ENCODE measurements at places on chromosomes 2 and 18.

DNA sequence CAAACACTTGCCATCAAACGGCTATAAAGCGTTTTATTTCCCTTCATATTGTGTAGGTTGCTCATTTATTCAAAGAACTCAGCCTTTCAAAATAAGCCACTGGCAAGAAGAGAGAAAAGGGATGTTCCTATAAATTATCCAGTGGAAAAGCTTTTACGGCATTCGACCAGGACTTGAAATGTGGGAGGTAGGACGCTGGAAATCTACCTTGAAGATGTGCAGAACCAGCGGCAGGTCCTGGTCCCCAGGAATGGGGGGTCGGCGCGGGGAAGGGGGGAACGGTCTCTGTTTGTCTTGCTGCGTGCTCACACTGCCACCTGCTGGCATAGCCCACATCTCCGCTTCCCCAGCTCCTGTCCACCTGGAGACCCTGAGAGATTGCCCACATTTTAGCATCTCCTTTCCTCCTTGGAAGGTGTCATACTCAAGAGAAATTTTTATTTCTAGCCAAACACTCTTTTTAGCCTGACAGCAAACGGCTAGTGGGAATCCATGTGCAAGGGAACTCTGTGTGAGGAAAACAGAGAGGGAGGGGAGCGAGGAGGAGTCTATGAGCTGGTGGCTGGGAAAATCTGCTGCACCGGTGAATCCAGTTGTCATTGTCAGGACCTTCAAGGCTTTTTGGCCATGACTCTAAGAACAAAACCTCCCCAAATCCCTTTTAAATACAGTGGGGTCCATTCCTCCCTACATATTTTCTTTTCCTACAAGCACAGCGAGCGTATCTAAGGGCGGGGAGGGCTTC lies 349.0 kb upstream of the PKDCC start:
- no peak for DNase-seq

DNA sequence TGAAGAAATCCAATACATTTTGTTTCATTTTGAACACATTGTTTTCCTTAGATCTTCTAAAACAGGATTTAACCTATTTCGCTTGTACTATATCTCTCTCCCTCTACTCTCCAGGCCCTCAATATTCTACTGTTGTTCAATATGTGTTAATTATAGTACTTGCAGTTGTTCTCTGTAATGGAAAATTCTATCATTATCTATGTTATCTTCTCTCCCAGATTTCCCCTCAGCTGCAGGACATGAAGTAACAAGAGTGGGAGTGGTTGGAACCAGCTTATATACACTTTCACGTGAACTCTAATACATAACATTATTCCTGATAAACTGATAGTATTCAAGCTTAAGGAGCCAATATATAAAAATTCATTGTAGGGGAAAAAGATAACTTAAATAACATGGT lies 7.0 kb upstream of the STRN start:
- DNase-seq: no peak

GRCh38 chr2:132975193-132976105 lies 305.4 kb upstream of the LYPD1 start:
- no peak for DNase-seq

DNA sequence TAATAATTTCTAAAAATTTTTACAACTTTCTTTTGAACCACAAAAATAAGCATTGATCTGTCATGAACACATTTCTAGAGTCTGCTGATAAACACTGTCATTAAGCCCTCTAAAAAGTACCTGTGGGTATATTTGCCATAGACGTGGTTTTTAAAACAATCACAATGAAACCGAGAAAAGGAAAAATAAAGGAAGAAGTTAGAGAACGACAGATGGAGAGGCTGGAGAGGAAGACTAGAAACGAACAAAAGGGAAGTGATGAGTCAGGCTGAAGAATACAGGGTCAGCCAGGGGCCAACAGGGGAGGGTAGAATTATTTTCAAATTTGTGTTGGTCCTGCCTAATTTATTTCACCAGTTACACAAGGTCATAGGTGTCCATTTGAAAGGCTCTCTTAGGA lies 62.0 kb downstream of the MYL12B start:
- no peak for DNase-seq

DNA sequence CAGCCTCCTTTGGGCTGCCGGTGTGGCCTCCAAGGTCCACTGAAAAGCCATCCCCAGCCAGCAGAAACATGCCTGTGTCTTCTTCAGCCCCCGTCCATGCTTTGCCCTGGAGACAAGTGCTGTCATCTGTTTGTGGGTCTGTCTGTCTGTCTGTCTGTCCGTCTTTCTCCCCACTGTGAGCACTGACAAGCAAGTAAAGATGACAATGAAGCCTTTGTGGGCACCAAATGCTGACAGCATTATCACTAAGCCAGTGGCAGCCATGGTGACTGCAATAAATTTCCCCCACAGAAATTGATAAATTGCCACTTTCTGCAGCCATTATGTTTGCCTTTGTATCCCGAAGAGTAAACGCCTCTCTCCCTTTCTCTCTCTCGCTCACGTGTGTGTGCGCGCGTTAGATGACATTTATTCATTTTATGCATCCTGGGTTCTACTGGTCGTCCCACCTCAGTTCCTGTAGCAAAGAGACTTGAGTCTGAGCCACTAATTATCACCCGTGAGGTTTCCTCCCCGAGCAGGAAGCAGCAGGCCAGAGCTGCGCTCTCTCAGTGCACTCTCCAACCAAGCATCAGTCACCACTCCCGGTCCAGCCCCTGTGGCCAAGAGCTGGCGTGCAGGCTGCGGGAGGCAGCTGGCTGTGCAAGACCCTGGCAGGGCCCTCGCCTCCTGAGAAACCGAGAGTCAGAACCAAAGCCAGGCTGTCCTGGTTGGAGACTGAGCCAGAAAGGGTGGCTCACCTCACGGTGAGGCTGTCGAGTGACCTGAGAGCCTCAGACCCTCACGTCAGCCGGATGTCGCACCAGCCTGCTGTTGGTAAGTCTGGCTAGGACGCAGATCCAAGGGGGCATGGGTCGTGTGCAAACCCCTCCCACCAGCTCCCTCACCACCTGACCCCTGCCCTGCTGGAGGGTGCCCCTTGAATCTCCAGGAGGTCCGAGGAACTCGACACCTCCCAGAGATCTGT lies 6.9 kb downstream of the STEAP3 start:
- no peak for DNase-seq

DNA sequence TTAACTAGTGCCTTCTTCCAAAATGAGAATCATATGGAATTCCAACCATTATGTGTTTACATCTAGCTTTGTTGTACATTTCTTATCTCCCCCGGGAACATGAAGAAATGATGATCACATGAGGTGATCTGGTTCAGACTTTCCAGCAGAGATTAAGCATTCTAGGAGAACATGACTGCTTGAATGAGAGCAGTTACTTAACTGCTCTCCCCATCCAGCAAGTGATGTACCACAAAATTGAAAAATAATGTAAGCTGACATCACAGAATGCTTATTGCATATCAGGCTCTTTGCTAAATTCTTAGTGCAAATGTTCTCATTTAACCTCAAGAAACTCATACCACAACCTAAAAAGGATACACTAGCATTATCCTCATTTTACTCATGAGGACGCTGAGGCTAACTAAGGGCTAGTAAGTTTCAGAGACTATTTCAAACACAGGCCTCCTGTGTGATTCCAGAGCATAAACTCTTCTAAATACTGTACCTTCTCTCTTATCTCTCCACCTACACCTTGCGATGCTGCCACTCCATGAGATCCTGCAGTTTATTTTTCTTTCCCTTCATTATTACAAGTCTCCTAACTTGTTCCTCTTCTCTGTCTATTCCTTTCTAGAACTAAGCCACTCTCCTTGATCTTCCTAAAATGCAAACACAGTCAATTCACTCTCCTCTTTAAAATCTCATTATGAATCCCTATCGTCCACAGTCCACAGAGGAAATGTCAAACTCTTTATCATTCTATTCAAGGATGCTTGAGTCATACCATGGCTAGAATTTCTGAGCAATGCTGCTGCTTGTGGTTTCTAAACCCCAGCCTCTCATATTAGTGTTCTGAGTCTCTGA lies 1224.8 kb upstream of the ZEB2 start:
- no peak for DNase-seq

DNA sequence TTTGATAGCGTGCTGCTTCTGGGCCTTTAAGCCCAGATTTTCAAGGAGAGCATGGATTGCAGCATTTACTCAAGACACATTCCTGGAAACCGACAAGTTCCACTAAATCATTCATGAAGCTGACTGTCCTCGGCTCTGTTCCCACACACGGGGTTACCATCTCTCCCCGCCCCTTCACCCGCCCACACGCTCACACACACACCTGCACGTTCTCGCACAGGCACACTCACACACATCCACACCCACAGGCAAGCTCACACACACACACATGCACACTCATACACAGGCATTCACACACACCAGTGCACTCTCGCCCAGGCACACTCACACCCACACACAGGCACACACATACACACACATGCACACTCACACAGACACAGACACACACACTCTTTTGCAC lies 150.0 kb upstream of the AGAP1 start:
- DNase-seq: no peak

DNA sequence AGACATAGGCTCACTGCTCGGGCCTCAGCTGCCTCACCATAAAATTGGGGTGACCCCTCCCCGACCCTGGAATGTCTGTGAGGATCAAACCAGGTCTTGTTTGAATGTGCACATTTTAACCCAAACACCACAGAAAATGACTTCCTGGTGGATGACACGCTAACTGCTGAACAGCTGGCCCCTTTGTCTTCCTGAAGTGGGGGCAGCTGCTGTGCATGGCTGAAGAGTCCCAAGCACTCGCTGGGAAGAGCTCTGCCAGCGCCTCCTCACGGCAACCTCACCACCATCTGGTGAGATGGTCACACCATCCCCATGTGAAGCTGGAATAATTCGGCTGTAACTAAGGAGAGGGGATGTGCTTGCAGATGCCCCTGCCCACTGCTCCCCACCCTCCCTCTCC lies 34.0 kb downstream of the AQP12A start:
- DNase-seq: no peak

GRCh38 chr2:9673914-9674481 lies 43.2 kb upstream of the YWHAQ start:
- no peak for DNase-seq

DNA sequence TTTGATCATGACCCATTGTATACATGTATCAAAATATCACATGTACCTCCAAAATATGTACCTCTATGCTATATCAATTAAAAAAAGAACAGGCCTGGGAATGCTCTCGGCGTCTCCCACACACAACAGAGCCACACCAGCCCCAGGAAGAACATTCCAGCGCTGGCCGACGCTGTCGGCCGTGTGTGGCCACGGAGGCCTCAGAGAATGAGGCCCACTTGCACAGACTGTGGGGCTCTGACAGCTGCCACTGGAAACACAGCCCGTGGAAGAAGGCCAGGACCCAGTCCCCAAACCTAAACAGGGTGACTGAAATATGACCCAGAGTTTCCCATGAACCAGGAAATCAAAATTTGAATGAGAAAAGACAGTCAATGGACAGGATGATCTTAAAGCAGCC lies 69.7 kb downstream of the EIPR1 start:
- DNase-seq: no peak

DNA sequence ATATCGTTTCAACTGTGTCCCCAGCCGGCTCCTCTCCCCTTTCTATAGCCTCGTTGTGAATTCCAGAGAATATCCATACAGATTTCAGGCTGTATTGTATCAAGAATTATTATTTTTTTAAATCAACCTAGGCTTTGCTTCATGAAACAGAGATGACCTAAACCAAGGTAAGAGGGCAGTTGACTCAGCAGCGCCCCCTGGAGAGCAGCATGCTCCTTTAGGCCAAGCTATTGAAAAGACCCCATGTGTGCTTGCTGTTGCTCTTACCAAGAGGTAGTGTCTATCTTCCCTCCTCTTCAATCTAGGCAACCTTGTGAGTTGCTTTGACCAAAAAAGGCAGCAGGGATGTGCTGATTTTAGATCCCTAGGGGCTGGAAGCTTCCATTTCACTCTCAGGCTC lies 426.7 kb upstream of the SMIM21 start:
- no peak for DNase-seq

DNA sequence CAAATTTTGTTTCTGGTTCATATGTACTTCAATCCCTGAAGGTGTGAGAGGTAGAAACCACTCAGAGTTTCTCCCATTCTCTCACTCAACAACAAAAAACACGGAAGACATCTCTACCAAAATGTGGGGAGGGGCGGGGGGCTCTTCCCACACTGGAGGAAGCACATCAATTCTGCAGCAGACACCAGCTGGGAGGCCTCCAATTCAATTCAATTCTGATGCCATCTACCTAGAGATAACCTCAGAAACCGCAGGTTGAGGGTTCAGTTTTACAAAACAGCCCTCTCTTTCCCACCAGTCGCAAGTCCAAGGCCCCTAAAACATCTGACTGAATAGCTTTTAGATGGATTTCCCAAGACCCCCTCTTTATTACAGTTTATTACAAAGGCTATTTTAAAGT lies 7.0 kb upstream of the MCFD2 start:
- DNase-seq: no peak

- no peak for DNase-seq
These were observed 1120.1 kb upstream of the FAM98A start for GRCh38 chr2:34719206-34719605.

- no peak for DNase-seq
These were observed 62.8 kb upstream of the UPP2 start for GRCh38 chr2:158038901-158039300.

DNA sequence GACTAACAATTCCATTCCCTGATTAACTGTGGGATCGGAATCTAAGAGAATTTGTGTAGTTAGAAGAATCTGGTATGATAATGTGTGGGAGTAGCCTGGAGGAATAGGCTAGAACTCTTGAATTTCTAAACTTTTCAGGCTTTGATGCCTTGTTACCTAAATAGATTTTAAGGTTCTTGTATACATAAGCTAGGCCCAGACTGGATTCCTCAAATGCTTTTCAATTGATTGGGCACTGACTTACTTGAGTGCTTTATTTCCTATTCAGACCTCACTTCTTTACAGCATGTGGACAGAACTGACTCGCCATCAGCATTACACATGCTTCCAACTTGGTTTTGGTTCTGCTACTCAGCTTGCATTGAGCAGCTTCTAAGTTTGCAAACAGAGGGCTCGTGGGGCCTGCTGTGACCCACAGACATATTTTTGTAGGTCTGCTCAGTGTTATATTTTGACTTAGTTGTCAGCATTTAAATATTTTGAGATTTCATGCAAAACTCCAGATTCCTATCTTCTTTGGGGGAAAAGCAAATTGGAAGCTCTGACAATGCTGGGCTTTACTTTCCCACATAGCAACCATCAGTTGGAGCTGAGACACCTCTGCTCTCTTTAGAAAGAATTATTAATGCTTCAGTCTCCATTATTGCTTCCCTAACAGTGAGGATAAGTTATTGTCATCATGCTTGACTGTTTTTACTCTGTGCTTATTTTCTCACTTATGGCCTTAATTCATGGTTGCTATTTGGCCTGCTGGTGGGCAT lies 5.7 kb downstream of the PARD3B start:
- DNase-seq: no peak

- DNase-seq: no peak
These were observed 651 bp upstream of the ZNF521 start for GRCh38 chr18:25352629-25353005.

DNA sequence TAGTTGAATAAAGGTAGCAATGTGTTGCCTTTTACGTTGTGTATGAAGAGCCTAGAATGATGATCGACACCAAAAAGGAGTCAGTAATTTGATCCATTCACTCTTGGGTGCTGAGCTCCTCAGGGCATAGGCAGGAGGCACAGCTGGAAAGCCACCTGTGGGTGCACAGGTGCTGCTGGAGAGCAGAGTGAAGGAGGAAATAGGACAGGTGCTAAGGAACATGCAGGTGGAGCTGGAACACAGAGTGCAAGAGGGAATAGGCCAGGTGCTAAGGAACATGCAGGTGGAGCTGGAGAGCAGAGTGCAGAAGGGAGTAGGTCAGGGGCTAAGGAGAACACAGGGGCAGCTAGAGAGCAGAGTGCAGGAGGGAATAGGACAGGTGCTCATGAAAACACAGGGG lies 86.1 kb downstream of the SH3YL1 start:
- no peak for DNase-seq

- DNase-seq: no peak
These were observed 7.3 kb upstream of the LMAN2L start for GRCh38 chr2:96747061-96747617.

All from activated effector memory CD4-positive, alpha-beta T cell treated with Interleukin-2 at 50 U/mL for 16 hours (primary cell).